ENCODE measurements at places on chromosomes 5 and 9. TPM values are rescaled to one million over a fixed set of nuclear protein-coding genes. Genes with fewer than 3 reads are reported as not detected.

FOXD4L6 gene
- total RNA-seq = not detected

FRMD3 gene
- total RNA-seq = 1.8 TPM

FOXD4 gene
- total RNA-seq = not detected

CARTPT gene
- not detected for total RNA-seq

ROPN1L gene
- not detected for total RNA-seq

ZBED3 gene
- 1.2 TPM for total RNA-seq

RAD50 gene
- 48.2 TPM for total RNA-seq

NFIB gene
- 0.40 TPM for total RNA-seq

TAF1L gene
- not detected for total RNA-seq

GRCh38 chr5:51816427-51816826 lies 433.2 kb downstream of the ISL1 start:
- H3K27ac ChIP-seq = no peak overlapping the region
- H3K4me3 ChIP-seq = no peak overlapping the region
- peaks cover 3% of the 10 kb centered on the region for H3K4me1 ChIP-seq

DNA sequence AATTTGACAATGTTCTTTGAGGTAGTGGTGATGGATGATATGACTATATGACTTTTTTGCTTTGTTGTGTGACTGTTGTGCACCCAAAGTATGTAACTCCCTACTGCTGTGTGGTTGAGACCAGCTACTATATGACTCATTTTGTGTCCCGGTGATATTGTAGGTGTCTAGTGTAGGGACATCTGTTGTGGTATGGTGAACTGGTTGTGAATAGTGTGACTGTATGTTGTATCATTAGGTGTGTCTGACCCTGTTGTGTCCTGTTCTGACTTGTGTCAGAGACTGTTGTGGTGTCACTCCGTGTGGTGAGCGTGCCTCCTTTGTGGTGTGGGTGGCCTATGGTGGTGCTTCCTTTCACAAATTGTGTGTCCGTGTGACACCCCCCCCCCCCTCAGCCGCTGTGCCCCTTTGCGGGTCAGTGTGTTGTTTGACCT lies 11.2 kb upstream of the CXXC5 start:
- H3K36me3 ChIP-seq = no peaks in the 10 kb centered on the region
- peaks cover 37% of the 10 kb centered on the region for H3K4me1 ChIP-seq
- peaks cover 4% of the 10 kb centered on the region for H3K27me3 ChIP-seq
- no peak for DNase-seq
- H3K27ac ChIP-seq = no peak overlapping the region

DNA sequence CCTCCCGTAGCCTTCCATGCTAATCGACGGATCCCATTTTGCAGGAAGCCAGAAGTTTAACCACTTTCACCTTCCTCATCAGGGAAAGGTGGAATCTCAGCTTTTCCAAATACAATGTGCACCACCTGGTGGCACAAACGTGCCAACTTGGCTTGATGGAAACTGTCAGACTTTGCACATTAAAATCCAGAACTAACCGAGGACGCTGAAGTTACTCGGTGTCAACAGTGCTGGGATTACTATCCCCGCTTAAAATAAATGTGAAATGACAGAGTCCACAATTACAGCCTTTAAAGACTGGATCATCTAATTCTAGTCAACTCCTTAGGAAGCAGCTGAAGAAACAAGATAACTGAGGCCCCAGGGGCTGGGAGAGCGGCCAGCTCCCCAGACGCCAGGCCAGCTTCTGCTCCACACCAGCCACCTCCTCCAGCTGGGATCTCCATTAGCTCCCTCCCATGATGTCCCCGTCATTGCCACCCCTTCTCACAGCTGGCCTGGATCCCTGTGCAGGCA lies 50.1 kb upstream of the RETREG1 start:
- no peaks in the 10 kb centered on the region for H3K4me1 ChIP-seq
- no peak overlapping the region for H3K27ac ChIP-seq

DNA sequence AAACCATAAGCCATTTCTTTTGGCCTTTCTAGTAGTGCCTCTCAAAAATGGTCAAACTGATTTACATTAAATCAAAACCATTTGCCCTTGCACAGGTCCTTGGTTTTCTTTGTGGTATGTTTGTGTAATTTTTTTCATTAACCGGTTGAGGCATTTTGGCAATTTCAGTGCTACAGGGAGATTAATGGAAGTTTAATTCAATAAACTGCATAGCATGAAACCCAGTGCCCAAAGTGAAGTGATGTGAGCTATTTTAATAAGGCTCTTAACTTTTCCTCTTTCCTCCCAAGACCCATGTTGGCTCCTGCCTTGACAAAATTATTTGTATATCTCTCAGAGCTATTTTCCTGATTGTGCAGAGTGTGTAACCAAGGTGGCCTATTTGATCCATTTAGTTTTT lies 326.2 kb upstream of the SEMA6A start:
- H3K4me3 ChIP-seq = no peak overlapping the region
- H3K36me3 ChIP-seq = no peaks in the 10 kb centered on the region
- peaks cover 5% of the 10 kb centered on the region for H3K4me1 ChIP-seq
- H3K27me3 ChIP-seq = no peaks in the 10 kb centered on the region

GRCh38 chr5:142720641-142721271 lies 34.9 kb upstream of the FGF1 start:
- peaks cover 4% of the 10 kb centered on the region for H3K4me1 ChIP-seq
- H3K4me3 ChIP-seq = no peak overlapping the region
- no peak for DNase-seq
- no peaks in the 10 kb centered on the region for H3K27me3 ChIP-seq
- no peaks in the 10 kb centered on the region for H3K36me3 ChIP-seq

- H3K27ac ChIP-seq = no peak overlapping the region
- no peak overlapping the region for H3K4me3 ChIP-seq
- DNase-seq = no peak
- H3K27me3 ChIP-seq = no peaks in the 10 kb centered on the region
- no peaks in the 10 kb centered on the region for H3K36me3 ChIP-seq
Observed at GRCh38 chr5:1253456-1254105, 28.4 kb downstream of the SLC6A18 start.

DNA sequence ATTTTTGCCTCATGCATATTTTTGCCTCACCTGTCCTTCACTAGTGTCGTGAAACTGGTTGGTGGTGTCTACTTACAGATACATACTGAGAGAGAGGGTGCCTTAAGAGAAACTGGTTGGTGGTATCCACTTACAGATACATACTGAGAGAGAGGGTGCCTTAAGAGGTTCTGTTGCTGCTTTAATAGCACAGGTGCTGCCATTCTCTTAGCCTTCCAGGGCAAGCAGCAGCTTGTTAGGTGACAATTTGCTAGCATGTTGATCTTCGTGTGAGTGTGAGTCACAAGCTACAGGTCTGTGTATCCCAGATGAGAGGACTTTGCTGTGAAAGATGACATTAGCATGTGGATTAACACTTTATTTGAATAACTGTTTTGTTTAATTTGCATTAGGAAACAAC lies 1.4 kb downstream of the PTTG1 start:
- H3K4me1 ChIP-seq = peaks cover 46% of the 10 kb centered on the region
- peak overlapping the region; percentile 93 for H3K4me3 ChIP-seq
- DNase-seq = no peak
- no peaks in the 10 kb centered on the region for H3K27me3 ChIP-seq
- peaks cover 27% of the 10 kb centered on the region for H3K36me3 ChIP-seq
- no peak overlapping the region for H3K27ac ChIP-seq

DNA sequence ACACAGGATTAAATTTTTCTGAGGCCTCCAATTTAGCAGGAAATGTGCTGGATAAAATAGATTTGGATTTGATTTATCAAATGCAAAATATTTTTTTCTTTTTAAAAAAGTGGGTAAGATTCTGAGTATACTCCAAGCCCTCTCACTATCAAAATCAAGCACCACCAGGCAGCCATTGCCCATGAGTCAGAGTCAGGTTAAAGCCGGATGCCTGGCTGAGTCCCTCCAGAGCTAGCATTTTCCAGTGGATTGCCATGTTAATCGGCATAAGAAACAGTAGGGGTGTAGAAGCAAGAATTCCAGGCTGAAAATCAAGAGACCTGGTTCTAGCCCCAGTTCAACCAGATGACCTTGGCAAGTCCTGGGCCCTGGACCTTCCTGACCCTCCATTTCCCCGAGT lies 85.3 kb downstream of the FAM114A2 start:
- DNase-seq = no peak
- H3K36me3 ChIP-seq = no peaks in the 10 kb centered on the region

GRCh38 chr5:72494623-72495124 lies 12.5 kb downstream of the ZNF366 start:
- H3K4me3 ChIP-seq = no peak overlapping the region
- H3K36me3 ChIP-seq = no peaks in the 10 kb centered on the region
- no peaks in the 10 kb centered on the region for H3K27me3 ChIP-seq
- no peaks in the 10 kb centered on the region for H3K4me1 ChIP-seq
- DNase-seq = no peak

GRCh38 chr9:133522073-133522910 lies 2.5 kb downstream of the MYMK start:
- H3K27me3 ChIP-seq = no peaks in the 10 kb centered on the region
- no peak for DNase-seq
- H3K27ac ChIP-seq = no peak overlapping the region

DNA sequence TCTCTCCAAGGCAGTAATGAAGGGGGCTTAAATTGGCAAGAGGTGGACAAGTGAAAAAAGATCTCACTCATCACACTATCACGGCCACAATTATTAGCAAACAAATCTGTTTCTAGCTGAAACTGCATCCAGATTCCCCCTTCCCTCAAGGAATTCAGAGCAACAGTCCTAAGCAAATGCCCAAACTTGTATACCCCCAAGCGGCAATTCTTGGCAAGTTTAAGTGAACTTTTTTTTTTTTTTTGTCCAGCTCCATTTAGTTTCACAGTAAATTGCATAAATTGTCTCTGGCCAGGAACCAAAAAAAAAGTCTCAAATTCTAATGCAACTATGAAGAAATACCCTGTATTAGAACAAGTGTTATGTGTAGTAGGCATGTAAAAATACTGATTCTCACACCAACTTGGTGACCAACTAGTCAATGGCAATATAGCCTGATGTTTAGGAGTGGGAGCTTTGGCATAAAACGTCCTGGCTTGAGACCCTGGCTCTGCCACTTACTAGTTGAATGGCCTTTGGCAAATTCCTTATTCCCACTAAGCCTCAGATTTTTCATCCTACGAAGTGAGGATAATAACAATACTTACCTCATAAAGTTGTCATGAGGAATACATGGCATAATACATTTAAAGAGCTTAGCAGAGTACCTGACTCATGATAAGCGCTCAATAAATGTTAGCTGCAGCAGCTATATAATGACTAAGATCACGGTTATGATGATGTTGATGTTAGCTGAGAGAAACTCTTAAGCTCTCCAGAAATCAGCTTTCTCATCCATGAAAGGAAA lies 193.2 kb downstream of the ADAMTSL1 start:
- H3K4me3 ChIP-seq = no peak overlapping the region
- no peaks in the 10 kb centered on the region for H3K27me3 ChIP-seq
- no peaks in the 10 kb centered on the region for H3K36me3 ChIP-seq
- no peak overlapping the region for H3K27ac ChIP-seq
- no peaks in the 10 kb centered on the region for H3K4me1 ChIP-seq

GRCh38 chr9:127088724-127089615 lies 33.5 kb downstream of the ANGPTL2 start:
- no peaks in the 10 kb centered on the region for H3K36me3 ChIP-seq
- no peak for DNase-seq
- no peak overlapping the region for H3K27ac ChIP-seq
- no peaks in the 10 kb centered on the region for H3K27me3 ChIP-seq
- no peaks in the 10 kb centered on the region for H3K4me1 ChIP-seq

GRCh38 chr5:108818613-108819272 lies 71.0 kb downstream of the FER start:
- peaks cover 2% of the 10 kb centered on the region for H3K4me1 ChIP-seq
- H3K36me3 ChIP-seq = no peaks in the 10 kb centered on the region
- DNase-seq = no peak
- H3K4me3 ChIP-seq = no peak overlapping the region
- H3K27ac ChIP-seq = no peak overlapping the region
- no peaks in the 10 kb centered on the region for H3K27me3 ChIP-seq

DNA sequence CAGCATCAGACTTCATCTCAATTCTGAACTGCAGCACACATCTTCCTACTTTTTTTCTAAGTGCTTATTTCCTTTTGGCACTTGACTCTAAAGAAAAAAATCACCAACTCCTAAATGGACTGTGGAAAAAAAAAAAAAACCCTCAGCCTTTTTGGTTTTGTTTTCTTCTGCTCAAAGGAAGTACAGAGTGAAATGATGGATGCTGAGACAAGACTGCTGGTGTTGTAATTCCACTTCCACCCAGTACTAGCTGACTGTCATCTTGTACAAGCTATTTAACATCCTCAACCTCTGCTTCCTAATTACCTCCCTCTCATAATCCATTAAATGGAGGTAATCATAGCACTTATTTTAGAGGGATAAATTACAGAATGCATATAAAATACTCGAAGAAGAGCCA lies 171.5 kb upstream of the GNA14 start:
- no peaks in the 10 kb centered on the region for H3K36me3 ChIP-seq
- H3K4me3 ChIP-seq = no peak overlapping the region

GRCh38 chr9:13805546-13805945 lies 508.4 kb downstream of the NFIB start:
- H3K36me3 ChIP-seq = no peaks in the 10 kb centered on the region
- no peak overlapping the region for H3K27ac ChIP-seq
- no peaks in the 10 kb centered on the region for H3K4me1 ChIP-seq
- H3K27me3 ChIP-seq = no peaks in the 10 kb centered on the region
- no peak for DNase-seq
- no peak overlapping the region for H3K4me3 ChIP-seq

DNA sequence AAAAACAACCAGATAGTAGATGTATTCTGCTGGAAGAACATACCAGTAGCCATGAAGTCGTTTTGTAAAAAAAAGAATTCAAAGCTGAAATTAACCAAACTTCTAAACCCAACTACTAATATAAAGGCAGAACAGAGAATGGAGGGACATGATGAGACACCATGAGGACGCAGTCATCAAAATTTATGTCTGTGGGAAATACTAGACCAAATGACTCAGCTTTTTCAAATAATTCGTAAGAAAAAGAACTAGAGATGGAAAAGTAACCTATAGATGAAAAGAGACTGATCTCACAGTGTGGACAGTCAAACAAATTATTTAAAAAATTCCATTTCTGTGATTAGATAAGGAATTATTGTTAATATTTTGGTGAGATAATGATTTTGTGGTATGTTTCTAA lies 10.3 kb downstream of the TTC23L start:
- H3K27me3 ChIP-seq = no peaks in the 10 kb centered on the region
- no peak overlapping the region for H3K27ac ChIP-seq
- no peaks in the 10 kb centered on the region for H3K4me1 ChIP-seq

GRCh38 chr5:32089146-32090000 lies 84.7 kb downstream of the GOLPH3 start:
- H3K27me3 ChIP-seq = no peaks in the 10 kb centered on the region
- no peak overlapping the region for H3K27ac ChIP-seq
- H3K4me3 ChIP-seq = no peak overlapping the region
- H3K36me3 ChIP-seq = no peaks in the 10 kb centered on the region

DNA sequence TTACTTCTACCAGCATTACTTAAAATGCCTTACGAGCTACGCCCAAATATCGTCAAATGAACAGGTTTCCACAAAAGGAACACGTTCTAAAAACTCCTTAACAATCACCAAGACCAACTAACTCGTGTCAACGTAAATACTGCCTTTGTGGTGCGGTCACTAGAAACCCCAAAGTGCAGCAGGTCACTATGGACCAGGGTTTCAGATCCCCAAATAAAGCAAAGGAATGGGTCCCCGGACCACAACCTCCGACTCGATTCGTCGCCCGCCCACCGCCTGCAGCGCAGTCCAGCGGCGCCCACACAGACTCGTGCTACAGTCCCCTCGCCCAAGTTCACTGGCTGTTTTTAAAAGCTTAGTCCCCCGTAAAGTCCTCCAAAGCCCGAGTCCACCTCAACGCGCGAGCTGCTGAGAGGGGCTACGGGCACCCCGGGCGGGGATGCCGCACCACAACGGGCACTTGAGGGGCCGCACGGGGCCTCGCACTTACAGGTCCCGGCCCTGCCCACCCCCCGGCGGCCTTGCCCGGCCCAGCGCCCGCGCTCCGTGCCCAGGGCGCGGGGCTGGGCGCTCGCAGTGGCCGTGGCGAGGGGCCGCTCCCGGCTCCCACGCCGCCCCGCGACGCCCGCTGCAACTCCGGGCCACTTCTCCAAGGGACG lies 1.1 kb downstream of the NFIB start:
- peak; percentile 44 for DNase-seq
- no peak overlapping the region for H3K27ac ChIP-seq
- peaks cover 11% of the 10 kb centered on the region for H3K4me1 ChIP-seq
- no peaks in the 10 kb centered on the region for H3K36me3 ChIP-seq
